NCI-H2029 (cell line): ENCODE measurements at places on chromosomes 5 and 9.

GRCh38 chr5:149930749-149931574 is 13.6 kb downstream of the PDE6A start:
- DNase-seq = no peak

GRCh38 chr9:69513141-69513820 is 158.9 kb downstream of the APBA1 start:
- DNase-seq = no peak

DNA sequence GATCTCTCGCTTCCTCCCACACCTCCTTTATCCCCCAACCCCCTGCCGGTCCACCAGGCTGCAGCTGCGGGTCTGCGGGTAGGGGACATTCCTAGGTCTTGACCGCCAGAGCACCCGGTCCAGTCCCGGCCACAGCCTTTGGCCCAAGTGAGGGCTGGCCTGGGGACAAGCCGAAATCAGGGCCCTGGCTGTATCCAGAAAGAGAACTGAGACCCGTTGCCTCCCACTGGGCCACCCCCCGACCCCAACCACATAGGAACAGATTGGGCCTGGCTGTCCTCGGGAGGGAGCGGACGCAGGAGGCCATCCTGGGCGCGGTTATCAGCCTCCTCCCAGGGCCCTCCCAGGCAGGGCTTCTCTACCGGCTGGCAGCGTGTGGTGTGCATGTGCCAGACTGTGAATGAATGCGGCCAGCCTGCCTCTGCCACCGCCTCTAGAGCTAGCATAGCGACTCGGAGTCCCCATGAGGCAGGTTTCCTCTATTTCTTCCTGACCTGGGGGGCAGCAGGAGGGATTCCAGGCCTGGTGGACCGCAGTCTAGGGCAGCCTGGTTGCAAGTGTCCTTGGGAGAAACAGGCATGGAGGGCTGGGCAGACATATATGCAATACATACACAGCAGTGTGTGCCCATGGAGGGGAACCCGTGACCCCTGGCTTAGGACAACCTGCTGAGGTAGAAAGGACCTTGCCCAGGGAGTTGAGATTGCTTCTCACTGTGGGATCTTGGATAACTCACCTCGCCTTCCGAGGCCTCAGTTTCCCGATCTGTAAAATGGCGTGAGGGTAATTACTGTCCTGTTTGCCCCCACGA is 1.2 kb downstream of the N4BP3 start:
- no peak for DNase-seq

GRCh38 chr9:88391236-88391635 is 3.0 kb downstream of the SPIN1 start:
- no peak for DNase-seq

GRCh38 chr5:88847420-88847819 is 35.6 kb downstream of the MEF2C start:
- DNase-seq = no peak

DNA sequence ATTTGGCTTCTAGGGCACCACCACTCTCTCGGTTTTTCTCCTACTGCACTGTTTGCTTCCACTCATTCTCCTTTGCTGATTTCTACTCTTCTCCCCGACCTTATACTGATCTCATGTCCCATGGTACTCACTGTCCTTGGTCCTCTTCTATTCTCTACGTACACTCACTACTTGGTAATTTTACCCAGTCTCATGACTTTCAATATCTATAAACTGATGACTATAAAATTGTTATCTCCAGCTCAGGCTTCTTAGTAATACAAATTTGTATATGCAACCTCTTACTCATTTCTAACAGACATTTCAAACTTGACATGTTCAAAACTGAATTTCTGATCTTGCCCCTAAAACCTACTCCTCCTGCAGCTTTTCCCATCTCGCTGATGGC is 4.1 kb downstream of the RAPGEF6 start:
- no peak for DNase-seq

DNA sequence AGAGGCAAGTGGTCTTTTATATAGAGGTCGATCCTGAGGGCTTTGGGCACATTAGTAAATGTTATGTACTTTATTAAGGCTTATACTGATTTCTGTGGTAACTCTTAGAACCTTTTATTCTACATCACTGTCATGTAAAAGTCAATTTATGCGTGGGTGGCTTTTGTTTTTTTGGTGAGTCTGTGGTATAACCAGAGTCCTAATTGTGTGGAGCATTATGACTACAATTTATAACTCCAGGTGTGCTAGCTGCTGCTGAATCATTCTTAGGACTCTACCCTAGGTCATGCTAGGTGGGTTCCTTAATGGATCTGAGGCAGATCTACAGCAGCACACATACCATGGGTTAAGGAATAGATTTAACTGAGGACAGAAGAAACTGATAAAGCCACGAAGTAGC is 33.9 kb upstream of the KCNN2 start:
- no peak for DNase-seq
